A673 (cell line): ENCODE measurements at places on chromosomes 11 and 22.

DNA sequence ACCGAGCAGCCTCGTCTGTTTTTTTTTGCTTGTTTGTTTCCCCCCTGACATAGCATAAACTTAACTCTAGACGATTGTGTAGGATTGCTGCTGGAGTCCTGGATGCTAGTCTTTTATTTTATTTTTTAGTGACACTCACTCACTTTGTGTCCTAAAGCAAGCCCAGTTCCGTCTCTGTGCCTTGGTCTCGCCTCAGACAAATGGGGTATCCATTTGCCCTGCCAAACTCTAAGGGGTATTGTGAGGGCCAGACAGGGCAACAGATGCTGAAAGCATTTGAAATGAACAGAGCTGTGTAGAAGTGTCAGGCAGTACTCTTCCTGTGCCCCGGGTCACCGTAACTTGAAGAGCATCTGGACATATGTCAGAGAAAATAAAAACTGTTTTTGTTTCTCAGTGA, 34.8 kb upstream of the DKK3 start:
- DNase-seq, result no peak

DNA sequence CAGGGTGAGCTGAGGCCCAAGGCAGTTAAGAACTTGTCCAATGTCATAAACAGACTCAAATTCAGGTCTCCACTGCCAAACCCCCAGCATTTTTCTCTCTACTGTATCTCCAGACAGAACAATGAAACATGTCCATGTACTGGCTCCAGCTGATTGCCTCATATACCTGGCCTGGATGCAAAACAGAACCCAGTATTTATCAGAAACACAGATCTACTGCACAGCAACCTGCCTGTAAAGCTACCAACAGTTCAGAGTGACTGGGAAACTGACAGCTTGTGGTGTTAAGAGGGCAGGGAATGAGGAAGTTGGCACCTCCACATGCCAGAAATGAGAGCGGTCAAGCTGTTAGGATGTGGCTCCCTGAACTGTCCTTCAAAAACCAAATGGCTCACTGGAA, 41.6 kb downstream of the C11orf71 start:
- DNase-seq, result no peak

DNA sequence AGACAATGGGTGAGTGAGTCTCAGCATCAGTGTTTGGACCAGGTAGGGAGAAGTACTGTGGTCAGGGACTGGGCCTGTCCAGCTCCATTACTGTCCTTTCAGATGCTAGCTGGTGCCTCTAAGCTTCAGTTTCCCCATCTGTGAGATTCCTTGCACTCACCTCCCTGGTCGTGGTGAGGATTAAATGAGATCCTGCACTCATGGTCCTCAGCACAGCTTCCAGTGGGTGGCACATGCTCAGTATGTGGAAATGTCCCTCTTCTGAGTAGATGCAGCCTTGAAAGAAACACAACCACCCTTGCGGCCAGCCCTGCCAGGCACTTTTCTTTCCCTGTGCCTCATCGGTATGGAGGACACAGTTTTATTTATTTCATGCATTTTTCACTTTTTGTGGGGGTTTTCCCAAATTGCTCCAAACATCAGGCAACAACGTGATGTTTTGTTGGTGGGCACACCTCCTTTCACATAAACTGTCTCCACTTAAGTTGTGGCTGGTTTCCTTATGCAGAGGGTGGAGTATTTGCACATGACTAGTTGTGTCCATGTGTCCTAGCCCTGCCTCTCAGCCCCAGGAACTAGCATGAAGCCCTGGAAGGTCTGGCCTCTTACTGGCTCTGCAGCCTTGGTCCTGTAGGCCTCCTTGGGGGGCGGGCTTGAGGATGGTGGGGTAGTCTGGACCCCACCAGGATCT, 1.1 kb downstream of the LZTR1 start:
- no peak for DNase-seq

DNA sequence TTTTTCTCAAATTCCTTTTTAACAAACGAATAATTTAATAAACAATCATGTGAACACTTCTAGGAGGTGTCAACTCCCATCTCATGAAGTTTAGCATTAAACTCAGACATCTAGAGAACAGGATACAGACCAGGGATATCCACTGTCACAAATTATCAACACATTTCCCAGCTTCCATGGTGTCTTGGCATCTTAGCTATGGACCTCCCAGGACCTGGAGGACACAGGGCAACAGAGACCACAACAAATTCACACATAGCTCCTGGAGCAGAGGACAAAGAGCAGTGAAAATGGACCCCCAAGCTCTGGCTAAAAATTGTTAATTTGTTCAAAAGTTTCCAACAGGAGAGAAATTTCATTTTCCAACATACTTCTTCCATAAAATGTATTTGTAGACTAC, 102.2 kb downstream of the SGSM3 start:
- DNase-seq, result no peak

DNA sequence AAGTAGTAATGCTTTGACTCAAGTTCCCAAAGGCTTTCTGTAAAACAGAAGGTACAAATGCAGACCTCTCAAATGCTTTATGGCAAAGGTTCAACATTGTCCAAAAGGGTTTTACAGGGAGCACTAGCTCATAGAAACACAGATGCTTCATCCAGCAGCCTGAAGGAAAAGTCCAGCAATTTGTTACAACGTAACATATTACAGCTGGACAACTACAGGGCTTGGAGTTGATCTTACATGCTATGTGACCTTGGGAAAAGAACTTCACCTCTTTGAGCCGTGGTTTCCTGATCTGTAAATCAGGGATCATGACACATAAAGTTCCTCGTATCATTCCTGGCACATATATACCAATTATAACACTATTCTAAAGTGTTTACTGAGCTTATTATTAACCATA, 84.9 kb downstream of the DDIAS start:
- DNase-seq, result no peak

- DNase-seq, result no peak
These were observed 864.2 kb downstream of the FAM181B start for GRCh38 chr11:81869351-81870065.

GRCh38 chr11:1305063-1305495, 4.4 kb downstream of the TOLLIP start:
- DNase-seq, result no peak

DNA sequence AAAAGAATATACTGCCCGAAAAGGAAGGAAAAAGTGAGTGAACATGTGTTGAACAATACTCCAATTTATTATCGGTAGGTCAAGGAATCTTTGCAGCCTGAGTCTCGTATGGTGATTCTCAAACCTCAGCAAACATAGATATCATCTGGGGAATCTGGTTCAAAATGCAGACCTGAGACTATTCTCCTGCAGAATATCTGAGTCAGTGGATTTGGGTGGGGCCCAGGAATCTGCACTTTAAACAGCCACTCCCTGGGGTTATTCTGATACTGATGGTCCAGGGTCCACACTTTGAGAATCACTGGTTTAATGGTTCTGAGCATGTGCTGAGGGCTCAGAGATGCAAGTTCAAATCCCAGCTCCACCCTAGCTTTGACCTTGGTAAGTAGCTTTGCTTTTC, 53.6 kb upstream of the GRK3 start:
- DNase-seq, result no peak

DNA sequence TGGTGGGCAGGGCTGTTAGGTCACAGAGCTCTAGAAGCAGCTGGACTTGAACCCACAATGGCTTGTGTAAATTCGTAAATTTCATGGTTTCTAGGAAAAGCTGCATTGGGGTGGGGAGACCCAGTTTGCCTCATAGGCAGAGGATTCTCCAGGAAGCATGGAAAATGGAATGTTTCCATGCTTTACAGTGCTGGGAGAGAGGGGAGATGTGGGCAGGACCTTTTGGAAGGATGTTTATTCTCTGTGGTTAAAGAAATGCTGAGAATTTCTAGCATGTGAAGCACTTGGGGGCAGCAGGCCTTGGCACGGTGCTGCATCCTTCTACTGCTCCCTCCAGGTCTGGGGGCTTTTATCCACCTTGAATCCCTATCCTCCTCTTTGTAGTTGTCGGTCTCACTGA, 46.3 kb downstream of the TRAF6 start:
- DNase-seq, result no peak

DNA sequence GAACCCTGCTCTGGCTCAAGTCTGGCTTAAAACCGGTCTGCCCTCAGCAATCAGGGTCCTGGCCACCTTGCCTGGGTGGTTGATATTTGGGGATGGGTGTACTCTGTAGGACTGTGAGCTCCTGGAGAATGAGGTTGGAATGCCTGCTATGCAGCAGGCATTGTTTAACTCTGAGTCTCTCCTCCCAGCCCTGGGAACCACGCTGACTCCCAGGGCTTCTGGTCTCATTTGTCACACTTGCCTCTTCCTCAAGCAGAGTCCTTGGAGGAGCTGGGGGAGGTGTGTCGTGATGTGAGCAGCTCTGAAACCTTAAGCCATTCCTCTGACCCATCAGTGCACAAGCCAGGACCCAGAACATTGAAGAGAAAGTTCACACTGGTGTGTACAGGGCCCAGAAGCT, 340.1 kb downstream of the MN1 start:
- DNase-seq, result no peak

DNA sequence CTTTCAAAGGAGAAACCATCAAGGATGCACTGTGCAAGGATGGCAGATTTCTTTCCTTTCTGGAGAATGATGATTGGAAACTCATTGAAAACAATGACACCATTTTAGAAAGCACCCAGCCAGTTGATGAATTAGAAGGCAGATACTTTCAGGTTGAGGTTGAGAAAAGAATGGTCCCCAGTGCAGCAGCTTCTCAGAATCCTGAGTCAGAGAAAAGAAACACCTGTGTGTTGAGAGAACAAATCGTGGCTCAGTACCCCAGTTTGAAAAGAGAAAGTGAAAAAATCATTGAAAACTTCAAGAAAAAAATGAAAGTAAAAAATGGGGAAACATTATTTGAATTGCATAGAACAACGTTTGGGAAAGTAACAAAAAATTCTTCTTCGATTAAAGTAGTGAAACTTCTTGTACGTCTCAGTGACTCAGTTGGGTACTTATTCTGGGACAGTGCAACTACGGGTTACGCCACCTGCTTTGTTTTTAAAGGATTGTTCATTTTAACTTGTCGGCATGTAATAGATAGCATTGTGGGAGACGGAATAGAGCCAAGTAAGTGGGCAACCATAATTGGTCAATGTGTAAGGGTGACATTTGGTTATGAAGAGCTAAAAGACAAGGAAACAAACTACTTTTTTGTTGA, 9.8 kb downstream of the FAM111A start:
- no peak for DNase-seq

DNA sequence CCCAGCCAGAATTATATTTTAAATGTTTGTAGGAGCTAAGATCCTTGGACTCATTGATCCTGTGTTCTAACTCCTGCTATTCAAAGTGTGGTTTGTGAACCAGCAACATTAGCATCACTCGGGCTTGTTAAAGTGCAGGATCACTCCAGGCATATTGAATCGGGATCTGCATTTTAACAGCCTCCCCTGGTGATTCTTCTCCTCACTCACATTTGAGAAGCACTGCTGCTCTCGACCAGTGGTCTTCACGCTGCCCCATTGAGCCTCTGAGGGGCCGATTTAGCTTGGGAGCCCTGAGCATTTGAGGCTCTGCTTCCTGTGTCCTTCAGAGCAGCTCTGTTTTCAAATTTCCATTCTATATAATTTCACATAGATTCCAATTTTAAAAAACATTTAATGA, 10.9 kb downstream of the MADD start:
- DNase-seq, result no peak

DNA sequence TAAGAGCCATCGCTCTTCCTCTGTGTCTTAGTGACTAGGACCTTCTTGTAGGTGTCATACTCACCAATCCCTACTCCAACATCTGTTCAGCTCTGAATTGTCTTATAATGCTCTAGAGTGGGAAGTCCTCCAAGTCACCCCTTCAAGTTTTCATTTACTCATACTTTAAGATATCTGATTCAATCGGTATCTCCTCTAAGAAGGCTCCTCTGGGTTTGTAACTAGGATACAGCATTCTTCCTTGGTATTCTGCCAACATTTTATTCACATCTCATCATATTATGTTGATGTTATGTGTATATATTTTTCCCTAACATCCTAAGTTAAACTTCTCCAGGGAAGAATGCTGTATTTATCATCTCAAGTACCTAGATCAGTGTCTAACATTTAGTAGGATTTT, 662.1 kb downstream of the NTM start:
- DNase-seq, result no peak

DNA sequence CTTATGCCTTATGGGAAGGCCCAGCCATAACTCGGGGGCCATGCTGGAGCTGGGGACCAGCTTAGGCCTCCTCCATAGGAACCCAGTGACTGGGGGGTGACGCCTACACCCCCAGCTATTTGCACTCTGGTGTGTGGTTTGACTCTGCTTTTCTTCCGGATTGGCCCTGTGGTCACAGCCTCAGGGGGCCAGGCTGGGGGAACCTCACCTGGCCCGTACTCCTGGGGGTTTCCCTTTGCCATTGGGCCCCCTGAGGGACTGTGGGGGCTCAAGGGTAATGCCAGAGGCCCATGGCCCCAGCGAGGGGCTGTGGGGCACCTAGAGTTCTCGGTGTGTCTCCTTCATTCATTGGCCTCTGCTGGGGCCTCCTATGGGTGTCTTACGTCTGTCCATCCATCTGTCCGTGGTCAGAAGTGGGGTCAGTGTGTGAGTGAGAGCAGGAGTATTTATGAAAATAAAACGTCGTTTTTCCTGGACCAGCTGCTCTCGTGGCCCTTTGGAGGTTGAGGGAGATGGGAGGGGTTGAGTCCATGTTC, 6.3 kb upstream of the SH3BP1 start:
- DNase-seq, result no peak

DNA sequence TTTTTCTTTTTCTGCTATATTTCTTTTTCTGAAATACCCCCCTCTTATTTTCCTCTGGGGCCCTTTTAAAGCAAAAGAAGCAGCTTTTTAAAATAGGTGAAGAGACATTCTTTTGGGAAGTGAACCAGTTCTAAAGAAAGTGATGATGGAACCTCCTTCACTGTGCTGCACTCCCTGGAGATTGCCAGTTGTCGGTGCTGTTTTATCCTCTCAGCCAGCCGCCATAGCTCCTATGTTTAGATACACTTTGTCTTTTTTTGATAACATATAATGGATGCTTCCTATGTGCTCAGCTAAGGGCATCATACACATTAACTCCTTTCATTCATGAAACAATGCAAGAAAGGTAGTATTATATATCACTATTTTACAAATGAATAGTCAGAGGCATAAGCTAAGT, 14.0 kb downstream of the CFAP300 start:
- DNase-seq, result peak; percentile 55

GRCh38 chr22:27088026-27088425, 430.6 kb downstream of the MIAT start:
- DNase-seq, result no peak

DNA sequence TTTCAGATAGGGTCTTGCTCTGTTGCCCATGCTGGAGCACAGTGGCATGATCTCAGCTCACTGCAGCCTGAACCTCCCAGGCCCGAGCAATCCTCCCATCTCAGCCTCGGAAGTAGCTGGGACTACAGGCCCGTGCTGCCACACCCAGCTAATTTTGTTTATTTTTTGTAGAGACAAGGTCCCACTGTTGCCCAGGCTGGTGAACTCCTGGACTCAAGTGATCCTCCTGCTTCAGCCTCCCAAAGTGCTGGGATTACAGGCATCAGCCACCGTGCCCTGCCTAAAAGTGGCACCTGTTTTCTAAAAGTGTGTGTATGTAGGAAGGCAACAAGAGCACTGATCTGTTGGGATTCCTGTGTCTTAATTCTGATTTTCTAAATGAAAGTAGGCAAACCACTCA, 20.2 kb downstream of the PACS1 start:
- DNase-seq, result no peak
